ENCODE measurements at places on chromosomes 7 and 10.

- DNase-seq: peak; percentile 53
These were observed 679 bp downstream of the LRRC20 start for GRCh38 chr10:70381471-70382421.

- no peak for DNase-seq
These were observed 89.6 kb downstream of the CABCOCO1 start for GRCh38 chr10:61752111-61753011.

DNA sequence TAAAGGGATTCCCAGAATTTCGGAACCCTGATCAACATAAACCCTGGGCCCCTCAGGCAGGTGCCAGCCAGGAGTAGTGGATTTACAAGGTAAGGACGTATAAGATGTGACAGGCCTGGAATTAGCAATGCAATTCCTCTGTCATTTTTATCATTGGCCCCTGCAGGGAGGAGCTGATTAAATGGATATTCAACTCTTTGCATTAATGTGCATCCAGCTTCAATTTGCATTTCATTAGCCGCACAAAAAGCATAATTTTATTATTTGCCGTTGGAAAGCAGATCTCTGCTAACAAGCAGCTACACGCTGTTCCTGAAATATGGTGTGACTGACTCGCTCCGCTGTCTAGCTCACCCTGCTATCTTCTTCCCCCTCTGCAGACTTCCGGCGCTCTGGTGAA lies 195.8 kb downstream of the RPS24 start:
- no peak for DNase-seq

DNA sequence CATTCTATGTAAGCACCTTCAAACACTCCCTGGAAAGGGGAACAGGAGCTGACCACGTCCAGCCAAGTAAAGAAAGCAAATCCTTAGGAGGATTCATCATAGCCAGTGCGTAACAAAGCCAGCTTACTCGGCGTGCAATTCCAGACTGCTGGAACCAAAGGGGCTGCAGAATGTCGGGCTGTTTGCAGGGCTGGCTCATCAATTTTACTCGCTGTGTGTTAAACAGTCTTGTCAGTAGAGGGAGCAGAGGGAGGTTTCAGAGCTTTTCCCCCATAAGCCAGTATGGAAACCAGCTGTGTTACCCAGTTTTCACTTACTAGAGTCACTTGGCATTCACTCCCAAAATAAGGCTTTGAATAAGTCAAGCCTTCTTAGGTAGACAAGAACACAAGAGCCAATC lies 127.1 kb downstream of the KMT2E start:
- peak; percentile 12 for DNase-seq

DNA sequence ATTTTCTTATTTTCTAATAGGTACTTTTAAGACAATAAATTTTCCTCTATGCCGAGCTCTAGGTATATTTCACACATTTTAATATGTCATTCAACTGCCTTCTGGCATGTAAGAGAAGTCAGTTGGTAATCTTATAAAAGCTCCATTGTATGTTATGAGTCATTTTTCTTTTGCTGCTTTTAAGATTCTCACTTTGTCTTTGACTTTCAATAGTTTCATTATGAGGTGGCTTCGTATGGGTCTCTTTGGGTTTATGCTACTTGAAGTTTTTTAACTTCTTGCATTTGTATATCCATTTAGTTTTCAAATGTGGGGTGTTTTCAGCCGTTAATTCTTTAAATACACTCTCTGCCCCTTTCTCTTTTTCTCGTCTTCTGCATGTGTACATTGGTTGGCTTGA lies 80.5 kb downstream of the ABCA13 start:
- DNase-seq: no peak

GRCh38 chr7:78212476-78213060 lies 414.0 kb downstream of the PHTF2 start:
- no peak for DNase-seq

- DNase-seq: no peak
These were observed 43.3 kb downstream of the ETV1 start for GRCh38 chr7:13946181-13946580.

DNA sequence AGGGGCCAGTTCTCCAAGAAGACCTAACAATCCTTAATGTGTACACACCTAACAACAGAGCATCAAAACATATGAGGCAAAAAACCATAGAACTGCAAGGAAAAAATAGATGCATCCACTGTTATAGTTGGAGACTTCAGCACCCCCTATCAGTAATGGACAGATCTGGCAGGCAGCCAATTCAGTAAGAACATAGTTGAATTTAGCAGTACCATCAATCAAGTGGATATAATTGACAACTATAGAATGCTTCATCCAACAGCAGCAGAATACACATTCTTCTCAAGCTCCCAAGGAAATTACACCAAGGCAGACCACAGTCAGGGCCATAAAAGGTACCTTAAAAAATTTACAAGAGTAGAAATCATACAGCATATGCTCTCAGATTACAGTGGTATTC lies 42.2 kb downstream of the POLL start:
- peak; percentile 84 for DNase-seq

DNA sequence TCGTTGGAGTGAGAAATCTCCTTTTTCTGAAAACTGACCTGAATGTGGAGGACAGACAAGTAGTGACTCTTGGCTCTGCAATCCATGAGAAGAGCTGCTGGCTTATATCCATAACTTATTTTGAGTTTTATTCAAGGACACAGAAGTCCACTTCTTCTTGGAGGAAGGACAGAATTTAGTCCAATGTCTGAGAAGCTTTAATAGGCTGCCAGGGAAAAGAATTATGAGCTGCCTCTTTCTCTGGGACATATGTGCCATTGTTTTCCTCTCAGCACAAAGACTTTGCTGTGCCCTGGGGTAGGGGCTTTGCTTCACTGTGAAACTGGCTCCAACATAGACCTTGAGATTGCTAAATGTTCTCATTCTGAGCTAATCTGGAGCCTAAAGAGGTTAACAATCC lies 20.5 kb upstream of the AOC1 start:
- DNase-seq: no peak

GRCh38 chr7:115293628-115294240 lies 371.8 kb downstream of the MDFIC start:
- no peak for DNase-seq

- DNase-seq: no peak
These were observed 159.6 kb upstream of the IGFBP3 start for GRCh38 chr7:46080595-46081159.

DNA sequence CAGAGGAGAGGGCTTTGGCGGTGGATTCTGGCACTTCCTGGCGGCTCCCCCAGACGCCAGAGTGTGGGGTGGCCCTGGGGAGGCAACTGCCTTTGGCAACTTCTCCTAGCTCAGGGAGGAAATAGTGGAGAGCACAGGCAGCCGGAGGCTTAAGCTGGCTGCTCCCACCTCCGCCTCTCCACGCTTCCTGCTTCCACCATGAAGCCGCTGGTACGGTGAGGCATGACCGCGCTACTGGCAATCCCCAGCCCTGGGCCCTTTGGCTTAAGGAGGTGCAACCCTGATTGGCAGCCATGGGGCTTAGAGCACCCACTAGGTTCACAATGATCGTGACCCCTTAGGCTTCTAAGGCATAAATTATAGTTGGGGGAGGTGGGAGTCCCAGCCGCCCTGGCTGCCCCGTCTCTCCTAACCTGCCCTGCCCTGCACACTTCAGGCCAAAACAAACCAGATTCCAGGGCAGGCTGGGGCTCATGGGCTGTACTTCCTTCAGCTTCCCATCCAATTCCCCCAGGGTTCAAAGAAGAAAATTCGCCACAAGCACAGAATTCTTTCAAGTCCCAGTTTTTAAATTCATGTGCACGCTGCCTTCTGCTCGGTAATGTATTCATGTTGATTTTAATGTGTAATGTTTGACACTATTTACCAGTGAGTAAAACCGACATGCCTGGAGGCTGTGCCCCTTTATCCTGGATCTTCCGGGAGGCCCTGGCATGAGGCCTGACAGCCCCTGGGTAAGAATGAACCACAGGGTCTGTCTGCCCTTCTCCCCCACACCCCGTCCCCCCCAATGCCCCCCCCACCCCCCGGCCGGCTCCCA lies 90.7 kb upstream of the LRRC4 start:
- DNase-seq: no peak

DNA sequence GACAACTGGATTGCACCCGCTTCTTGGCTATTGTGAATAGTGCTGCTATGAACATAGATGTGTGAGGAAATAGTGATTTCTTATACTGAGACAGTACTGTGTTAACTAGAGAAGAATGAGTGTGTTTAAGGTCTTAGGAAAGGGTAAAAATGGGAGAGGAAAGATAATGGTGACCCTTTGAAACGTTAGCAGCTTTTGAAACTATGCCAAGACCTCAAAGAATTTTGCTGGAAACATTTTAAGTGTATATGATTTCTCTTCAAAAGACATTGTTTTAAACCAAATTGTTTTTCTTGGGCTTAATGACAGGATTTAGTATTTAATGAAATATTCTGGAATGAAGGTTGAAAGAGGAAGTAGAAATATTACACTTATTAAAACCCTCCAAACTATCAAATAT lies 100.8 kb upstream of the ARHGAP21 start:
- DNase-seq: no peak

- no peak for DNase-seq
These were observed 312.4 kb downstream of the KCNMA1 start for GRCh38 chr10:77325233-77325537.

DNA sequence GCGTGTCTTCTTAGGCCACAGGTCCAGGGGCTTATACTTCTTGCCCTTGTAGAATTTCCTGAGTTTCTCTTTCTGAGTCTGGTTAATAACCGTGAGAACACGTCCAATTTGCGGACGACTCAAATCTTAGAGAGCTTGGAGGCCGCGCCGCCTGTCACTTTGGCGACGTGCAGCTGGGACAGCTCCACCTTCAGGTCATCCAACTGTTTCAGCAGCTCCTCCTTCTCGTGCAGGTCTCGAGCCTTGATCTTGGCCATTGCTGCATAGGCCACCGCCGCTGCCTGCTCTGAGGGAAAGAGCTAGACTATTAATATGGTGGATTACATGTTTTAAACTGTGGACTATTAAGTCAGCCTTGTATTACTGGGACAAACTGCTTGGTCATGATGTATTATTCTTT lies 26.9 kb downstream of the EVX1 start:
- no peak for DNase-seq

- peak; percentile 6 for DNase-seq
These were observed 9.5 kb upstream of the ING3 start for GRCh38 chr7:120941064-120941463.

GRCh38 chr10:105844241-105844640 lies 1203.2 kb downstream of the SORCS3 start:
- DNase-seq: no peak

DNA sequence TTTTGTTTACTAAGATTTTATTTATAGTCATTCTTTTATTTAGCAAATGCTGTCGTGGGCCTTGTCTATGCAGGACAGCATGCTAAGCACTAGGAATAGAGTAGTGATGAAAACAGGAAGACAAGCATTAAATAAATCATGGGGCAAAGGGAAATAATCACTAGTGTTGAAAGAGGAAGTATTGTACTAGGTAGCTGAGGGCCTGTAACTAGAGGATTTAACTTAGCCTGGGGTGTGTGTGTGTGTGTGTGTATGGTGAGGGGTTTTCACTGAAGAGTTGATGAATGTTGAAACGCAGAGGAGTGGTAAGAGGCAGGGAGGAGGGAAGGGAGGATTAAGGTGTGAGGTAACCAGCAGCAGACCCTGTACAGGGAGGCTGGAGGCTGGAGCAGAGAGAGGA lies 446.4 kb downstream of the SDK1 start:
- DNase-seq: no peak

DNA sequence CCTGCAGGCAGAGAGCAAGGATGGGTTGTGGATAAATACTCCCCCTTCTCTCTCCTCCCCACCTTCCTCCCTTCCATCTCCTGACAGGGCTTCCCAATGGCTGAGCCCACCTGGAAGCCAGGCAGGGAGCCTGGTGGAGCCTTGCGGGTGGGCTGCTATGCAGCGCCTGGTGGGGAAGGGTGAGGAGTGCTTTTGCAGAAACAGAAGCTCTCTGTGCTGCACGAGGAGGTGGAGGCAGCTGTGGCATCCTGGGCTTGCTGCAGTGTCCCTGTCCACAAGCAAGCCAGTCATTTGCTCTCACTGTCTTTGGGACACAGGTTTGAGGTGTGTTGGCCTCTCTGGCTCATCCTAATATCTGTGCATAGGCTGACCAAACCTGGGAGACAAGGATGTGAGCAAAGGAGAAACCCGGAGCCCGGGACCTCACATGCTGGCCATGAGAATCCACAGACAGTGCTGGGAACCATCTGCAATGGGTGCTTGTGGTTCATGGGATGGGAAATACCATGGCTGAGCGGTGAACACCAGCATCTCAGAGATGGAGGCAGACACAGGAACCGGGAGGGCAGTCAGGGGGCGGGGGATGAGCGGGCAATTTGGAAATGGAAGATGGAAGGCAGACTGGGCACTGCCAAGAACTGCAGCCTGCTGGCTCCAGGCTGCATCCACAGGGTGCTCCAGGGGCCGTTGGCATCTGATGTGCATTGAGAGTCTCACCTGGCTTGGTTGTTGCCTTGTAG lies 364.2 kb downstream of the GLRX3 start:
- DNase-seq: no peak

GRCh38 chr10:52053497-52053896 lies 260.6 kb upstream of the DKK1 start:
- no peak for DNase-seq

DNA sequence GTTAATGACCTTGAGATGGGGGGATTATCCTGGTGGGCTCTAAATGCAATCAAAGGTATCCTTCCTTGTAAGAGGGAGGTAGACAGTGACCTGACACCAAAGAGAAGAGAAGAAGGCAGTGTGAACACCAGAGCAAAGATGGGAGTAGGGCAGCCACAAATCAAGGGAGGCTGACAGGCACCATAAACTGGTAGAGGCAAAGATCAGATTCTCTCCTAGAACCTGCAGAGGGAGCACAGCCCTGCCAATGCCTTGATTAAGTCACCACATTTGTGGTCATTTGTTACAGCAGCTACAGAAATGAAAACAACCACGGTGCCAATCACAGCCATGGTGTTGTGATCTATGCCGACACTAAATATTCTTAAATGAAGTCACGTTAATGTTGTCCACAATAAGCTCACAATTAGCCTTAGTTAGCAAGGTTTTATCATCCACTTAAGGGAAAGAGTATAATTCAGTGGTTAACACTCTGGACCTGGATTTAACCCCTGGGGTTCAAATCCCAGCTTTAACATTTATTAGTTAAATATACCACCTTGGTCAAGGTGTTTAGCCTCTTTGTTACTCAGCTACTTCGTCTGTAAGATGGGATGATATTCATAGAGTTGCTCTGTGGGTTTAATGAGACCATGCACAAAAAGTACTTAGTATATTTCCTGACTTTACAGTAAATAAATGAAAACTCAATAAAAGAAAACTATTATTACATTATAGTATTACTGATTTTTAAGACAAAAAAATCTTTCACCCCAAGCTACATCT lies 70.8 kb downstream of the SGMS1 start:
- peak; percentile 78 for DNase-seq

GRCh38 chr7:29479301-29480200 lies 84.1 kb upstream of the PRR15 start:
- no peak for DNase-seq

GRCh38 chr7:104039363-104039762 lies 49.9 kb upstream of the RELN start:
- DNase-seq: no peak

GRCh38 chr7:1007901-1008300 lies 24.9 kb downstream of the CYP2W1 start:
- DNase-seq: no peak

DNA sequence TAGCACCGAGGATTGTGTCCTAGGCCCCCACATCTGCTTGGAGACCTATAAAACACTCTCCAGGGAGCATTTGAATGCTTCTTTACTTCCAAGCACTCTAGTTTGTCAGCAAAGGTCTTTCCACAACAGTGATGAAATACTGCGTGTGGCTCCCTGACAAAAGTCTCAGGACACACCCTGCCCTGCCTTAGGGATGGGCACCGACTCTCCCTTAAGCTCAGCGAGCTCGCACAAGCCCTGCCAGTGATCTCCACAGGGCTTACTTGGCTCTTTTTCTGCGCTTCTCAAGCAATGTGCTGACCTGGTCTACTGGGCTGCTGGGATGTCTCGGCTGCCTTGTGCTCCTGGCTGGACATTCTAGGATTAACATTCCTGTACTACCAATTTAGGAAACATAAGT lies 84.3 kb upstream of the MPP7 start:
- no peak for DNase-seq
